ENCODE measurements at places on chromosomes 3 and 15.

- DNase-seq = no peak
These were observed 81.6 kb downstream of the AKAP13 start for GRCh38 chr15:85462029-85462428.

GRCh38 chr3:30934208-30934550, 39.7 kb upstream of the GADL1 start:
- DNase-seq = peak; percentile 27

GRCh38 chr3:42541079-42541478, 38.6 kb downstream of the VIPR1 start:
- DNase-seq = no peak

DNA sequence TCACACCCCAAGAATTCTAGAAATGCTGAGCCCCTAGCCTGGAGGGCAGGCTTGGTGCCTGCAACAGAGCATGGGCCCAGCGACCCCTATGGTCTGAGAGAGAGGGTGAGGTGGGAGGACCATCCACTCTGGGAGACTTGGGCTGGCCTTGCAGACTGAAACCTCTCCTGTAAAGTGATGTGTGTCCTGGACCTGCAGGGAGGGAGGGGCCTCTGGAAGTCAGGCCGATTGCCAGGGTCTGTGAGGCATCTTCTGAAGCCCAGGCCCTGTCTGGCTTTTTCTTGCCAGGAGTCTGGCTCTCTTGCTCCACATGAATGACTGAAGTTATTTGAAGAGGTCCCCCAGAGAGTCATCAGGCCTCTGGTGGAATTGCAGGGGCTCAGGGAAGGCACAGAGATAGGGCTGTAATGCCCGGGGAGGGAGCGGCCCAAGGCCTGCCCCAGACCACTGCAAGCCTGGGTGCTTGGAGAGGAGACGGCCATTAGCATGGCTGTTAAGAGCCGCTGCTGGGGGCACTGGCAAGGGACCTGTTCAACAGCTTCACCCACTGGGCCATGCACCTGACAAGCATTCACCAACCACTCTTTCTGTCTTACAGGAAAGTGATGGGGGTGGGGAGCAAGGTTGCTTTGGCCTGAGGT, 56.0 kb upstream of the CHRNA7 start:
- DNase-seq = no peak

- DNase-seq = no peak
These were observed 4.6 kb upstream of the CCK start for GRCh38 chr3:42270561-42270960.

DNA sequence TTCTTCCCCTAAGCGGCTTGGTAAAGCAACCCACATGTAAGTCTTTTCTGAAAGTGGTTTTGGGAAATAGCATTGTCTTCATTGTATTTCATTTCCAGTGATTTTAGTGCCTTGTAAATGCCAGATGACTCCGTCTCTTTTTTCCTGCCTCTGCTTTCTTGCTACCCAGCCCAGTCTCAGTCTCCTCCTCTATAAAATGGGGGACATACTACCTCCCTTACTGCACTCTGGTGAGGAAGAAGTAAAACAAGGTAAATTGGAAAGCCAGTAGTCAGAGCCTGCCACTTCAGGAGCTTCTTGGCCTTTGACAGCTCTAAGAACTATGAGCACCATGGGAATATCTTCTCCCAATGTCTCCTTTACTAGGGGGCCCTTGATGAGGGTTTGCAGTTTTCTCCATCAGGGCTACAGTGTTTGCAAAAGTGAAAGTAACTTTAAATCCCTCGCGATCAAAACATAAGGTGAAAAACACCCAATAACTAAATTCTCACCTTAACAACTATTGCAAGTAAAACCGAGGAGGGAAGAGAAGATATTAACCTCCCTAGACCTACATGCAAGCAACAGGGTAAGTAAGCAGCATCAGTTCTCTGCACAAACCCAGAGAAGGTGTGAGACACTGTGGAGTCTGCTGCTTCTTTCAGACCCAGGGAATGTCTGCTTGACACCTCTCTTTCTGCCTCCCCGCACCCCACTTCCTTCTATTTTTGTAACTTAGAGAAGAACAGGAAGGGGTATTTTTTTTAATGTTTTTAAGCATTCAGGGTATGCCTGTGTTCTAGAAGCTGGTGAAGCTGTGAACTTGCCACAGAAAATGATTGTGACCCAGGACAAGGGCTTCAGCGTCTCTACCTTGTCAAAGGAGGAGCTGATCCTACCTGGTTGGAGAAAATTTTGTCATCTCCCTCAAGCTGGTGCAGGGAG, 159.1 kb upstream of the EOMES start:
- no peak for DNase-seq

- DNase-seq = no peak
These were observed 33.2 kb downstream of the RAB27A start for GRCh38 chr15:55256281-55257011.
